ENCODE measurements at places on chromosomes 2 and 18.
A peak's percentile ranks its signal among the peaks of the same experiment; 100 is the strongest.

DNA sequence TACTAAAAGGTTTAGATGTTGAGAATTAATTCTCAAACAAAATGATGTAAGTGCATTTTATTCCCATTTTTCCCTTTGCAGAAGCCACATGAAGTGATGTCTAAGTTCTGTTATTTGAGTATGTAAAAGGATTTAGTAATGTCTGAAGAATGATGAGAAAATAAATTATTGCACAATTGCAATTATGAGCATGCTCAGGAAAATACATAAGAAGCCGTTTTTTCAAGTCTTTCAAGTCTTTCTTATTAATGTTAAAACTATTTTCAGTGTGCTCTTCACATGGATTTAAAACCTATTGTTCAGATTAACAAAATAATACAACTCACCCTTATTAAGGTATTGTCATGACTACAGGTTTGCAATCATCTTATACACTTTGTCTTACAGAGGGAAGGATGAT lies 331.4 kb upstream of the NETO1 start:
- DNase-seq = no peak

DNA sequence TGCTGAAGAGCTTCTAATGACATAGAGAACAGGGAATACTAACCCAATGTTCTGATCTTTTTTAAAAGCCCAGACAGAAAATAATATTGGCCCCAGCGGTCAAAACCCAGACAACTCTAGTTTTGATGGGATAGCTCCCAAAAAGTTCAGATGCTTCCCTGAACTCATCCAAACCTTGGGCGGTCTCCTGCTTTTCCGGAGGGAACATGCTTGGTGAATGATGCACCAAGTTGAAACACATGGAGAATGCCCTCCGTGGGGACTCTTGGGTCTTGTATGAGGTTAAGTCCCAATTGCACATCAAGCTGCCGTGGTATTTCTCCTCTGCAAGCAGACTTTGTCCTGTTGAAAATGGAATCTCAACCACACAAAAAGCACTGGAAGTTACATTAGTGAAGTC lies 120.7 kb upstream of the CTAGE1 start:
- no peak for DNase-seq

- DNase-seq = no peak
These were observed 26.0 kb upstream of the GLI2 start for GRCh38 chr2:120709608-120710041.

GRCh38 chr18:23049698-23050373 lies 85.4 kb upstream of the CABLES1 start:
- DNase-seq = no peak

DNA sequence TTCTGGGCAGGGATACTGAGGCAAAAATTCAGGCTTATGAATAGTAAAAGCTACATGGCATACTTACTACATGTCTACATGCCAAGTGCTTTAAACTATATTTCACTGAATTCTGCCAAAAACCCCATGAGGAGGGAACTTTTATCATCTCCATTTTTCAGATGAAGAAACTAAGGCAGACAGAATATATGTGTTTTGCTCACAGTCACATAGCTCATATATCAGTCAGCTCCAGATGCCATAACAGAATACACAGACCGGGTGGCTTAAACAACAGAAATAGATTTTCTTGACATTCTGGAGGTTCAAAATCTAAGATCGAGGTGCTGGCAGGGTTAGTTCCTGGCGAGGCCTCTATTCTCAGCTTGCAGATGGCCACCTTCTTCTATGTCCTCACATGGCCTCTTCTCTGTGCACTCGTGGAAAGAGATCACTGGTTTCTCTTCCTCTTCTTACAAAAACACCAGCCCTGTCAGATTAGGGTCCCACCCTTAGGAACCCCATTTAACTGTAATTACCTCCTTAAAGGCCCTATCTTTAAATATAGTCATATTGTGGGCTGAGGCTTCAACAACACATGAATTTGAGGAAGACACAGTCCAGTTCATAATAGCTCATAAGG lies 27.1 kb upstream of the CREB1 start:
- DNase-seq = peak; percentile 28

DNA sequence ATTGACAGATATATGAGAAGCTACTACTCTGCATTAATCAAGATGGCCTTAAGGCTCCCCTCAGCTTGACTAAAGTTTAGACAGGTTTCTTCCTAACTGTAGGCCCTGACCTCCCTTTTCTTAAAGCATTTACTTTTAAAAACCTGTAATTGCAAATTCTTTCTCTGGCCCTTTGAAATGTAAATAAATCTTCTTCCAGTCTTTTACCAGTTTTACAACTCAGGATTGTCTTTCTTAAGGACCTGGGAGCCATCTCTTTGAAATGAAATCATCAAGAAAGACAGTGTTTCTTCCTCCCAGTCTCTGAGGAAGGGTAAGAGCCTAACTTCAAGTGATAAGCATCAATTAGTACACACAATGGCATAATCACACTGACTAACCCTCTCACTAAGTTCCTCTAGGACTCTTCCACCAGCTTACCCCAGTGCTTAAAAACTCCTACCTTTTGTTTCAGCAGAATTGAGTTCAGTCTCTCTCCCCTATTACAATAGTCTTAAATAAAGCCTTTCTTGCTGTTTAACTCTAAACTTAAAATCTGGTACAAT lies 58.7 kb upstream of the CDH20 start:
- DNase-seq = no peak

- DNase-seq = no peak
These were observed 101.5 kb downstream of the ZNF532 start for GRCh38 chr18:58966005-58966677.

- no peak for DNase-seq
These were observed 31.7 kb upstream of the DNMT3A start for GRCh38 chr2:25373269-25373981.

GRCh38 chr2:28318023-28318422 lies 74.6 kb upstream of the FOSL2 start:
- DNase-seq = no peak

DNA sequence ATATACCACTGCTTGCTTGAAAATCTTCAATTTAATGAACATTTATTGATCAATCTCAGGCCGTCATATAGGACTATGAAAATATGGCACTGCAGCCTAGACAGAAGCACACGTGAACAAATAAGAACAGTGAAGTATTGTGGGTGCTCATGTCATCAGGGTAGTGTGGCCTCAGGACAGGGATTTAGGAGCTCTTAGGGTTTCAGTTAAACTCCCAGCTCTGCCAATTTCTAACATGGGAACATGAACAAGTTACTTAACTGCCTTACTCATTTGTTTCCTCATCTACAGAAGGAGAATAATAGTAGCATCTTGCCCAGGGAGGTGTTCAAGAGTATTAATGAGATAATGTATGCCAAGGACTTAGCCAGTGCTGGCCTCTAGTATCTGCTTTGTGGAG lies 146.0 kb upstream of the MAP3K20 start:
- DNase-seq = no peak

DNA sequence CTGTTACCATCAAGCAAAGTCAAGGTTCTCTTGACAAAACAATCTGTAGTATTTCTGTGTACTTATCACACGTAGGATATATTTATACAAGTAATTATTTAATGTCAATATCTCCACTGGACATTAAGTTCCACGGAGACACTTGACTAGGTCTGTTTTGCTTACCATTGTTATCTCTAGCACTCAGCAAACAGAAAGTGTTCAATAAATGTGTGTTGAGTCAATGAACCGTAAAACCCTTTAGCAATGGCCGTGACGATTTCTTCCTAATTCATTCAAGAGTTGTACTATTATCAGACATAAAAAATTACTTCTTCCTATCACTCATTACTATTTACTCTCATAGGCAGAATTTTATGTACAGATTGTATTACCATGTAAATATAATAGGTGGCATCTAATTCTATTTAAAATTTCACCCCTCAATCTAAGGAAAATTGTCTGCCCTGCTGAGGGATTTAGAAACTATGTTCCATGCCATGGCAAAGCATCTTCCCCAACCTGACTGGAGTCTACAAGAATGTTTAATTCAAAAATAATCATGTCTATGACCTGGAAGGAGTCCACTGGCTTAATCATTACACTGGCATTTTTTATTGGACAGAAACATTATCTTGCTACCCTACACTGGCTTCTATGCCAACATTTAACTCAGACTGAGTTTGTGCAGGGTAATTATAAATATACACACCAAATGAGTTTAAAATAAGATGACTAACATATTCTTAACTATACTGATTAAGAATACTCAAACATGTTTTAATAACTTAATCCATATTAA lies 301.9 kb downstream of the ZEB2 start:
- DNase-seq = no peak

DNA sequence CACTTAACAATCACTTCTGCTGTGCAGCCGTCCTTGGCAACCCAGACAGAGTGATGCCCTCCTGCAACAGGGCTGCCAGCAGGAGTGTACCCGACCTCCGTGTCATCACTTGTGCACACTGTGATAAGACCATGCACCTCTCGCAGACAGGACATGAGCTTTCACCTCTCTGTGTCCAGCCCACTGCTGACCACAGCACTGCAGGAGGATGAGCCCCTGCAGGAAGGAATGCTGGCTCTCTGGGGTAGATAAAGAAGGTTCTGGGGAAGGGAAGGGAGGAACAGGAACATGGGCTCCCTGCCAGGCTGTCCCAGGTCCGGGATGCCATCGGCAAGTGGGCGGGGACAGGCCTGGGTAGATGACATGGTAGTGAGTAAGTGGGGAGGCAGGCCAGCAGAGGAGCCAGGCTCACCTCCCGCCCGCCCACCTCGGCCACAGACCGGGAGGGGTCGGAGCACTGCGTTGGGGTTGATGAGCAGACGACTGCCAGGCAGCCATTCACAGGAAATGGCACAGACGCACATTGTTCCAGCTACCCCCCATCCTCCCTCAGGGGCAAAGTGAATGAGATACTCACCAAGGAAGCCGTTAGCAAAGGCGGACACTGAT lies 18.6 kb upstream of the COL6A3 start:
- no peak for DNase-seq

DNA sequence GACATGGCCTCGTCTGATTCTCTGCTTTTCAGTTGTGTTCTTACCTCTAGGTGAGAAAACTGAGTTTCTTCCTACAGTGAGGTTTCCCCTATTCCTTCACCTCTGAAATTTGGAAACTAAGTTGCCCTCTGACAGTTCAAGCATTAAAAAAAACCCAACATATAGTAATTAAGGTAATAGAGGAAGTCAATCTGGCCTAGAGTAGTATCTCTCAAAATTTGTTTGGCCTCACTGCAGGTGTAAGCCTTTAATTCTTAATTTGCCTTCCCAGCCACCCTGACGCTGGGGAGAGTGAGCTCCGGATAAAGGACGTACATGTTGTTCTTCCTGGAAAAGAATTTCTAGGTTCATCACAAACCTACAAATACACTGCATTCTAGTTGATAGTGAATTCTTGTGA lies 1.4 kb downstream of the CAD start:
- DNase-seq = no peak

GRCh38 chr2:241190291-241190981 lies 2.0 kb downstream of the ANO7 start:
- DNase-seq = no peak

- peak; percentile 81 for DNase-seq
These were observed 797 bp upstream of the GRHL1 start for GRCh38 chr2:9950521-9951271.

Measured in GM13976 (cell line).